CD14-positive monocyte (primary cell): ENCODE measurements at places on chromosomes 5 and 9. TPM values are rescaled to one million over a fixed set of nuclear protein-coding genes. Genes with fewer than 3 reads are reported as not detected.

Gene SV2C
- 0.02 TPM for polyA plus RNA-seq

Gene EGR1
- 105 TPM for polyA plus RNA-seq

Gene FIBCD1
- not detected for polyA plus RNA-seq

Gene SPINK6
- not detected for polyA plus RNA-seq

DNA sequence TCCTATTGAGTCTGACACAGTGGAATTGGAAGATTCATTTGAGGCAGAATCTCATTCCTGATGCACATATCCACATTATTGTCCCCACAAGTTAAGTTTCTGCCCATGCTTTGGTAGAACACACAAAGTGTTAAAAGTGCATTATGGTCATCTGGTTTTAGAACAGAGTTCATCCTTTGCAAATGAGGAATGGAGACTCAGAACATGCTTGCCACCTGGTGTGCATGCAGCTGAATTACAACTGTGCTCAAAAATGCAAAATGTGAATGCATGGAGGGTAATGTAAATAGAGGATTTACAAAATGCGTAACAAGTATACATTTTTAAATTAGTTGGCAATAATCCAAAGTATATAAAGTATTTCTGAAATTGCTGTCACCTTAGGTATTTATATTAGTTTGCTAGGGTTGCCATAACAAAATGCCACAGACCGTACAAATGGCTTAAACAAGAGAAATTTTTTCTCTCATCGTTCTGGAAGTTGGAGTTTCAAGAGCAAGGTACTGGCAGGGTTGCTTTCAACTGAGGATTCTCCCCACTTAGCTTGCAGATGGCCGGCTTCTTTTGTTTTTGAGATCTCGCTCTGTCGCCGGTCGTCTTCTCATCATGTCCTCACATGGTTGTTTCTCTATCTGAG, 671.1 kb downstream of the TAF11L14 start:
- DNase-seq, result peak; percentile 30

DNA sequence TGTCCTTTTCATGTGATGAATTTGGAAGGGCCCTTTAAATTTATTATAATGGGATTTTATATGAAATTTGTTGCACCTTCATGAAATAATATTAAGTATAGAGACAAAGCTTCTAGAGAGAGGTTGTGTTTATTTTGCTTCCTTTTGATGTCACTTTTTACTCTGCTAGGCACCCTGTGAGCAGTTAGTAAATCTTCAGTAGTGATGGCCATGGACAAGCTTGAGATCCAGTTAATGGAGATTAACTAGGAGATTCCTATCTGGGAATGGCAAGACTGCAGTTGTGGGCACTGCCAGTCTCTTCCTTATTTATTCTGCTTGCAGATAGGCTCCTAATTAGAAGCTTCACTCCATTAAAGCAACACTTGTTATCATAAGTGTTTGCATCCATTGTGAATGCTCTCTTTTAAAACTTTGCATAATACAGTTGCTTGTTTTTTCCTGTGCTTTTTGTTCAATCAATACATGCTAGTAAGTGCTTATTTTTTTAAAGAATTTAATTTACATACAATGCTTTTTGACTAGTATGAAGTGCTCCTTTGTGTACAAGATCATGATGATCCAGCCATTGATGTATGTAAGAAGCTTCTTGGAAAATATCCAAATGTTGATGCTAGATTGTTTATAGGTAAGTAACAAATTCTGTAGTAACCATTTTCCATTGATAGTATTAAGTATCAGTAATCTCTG, 25.9 kb downstream of the UGCG start:
- DNase-seq, result no peak

- no peak for DNase-seq
Observed at GRCh38 chr5:53826504-53826903, 266.1 kb downstream of the NDUFS4 start.

GRCh38 chr5:39400713-39401578, 23.8 kb downstream of the DAB2 start:
- no peak for DNase-seq

DNA sequence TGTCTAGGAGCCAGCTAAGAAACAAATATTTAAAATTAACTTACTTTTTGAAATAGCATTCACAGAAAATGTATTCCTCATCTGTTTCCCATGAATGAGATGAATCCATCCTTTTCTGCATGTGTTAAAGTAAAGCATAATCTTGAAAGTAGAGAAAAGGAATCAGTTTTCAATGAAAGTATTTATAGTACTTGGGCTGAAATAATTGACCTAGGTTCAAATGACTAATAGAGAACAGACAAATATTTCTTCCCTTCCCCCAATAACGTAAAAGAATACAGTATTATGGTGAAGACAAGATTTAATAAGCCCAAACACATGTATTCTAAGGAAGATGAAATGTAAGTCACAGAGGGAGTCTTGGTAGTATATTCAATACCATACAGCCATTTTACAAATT, 403.5 kb downstream of the ZNF608 start:
- DNase-seq, result no peak
